ENCODE measurements at places on chromosomes 12 and 14.

- DNase-seq: peak; percentile 2
These were observed 90.7 kb downstream of the PPFIA2 start for GRCh38 chr12:81668475-81668874.

- no peak for DNase-seq
These were observed 939.0 kb upstream of the ATXN7L3B start for GRCh38 chr12:73598626-73599025.

GRCh38 chr14:71163842-71164629 is 256.8 kb downstream of the PCNX1 start:
- DNase-seq: no peak

DNA sequence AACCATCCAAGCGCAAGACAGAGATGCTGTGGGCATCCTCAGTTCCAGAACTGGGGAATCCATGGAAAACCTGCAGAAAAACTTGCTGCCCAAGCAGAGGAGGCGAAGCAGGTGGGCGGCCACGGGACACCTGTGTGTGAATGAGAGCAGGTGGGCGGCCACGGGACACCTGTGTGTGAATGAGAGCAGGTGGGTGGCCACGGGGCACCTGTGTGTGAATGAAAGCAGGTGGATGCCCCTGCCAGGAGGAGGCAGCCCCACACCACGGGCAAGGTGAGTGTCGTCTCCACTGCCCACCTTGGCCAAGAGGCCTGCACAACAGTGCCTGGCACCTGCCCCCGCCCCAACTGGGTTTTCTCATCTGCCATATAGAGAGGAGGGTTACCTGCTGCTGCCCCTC is 59.2 kb downstream of the GSC start:
- no peak for DNase-seq

DNA sequence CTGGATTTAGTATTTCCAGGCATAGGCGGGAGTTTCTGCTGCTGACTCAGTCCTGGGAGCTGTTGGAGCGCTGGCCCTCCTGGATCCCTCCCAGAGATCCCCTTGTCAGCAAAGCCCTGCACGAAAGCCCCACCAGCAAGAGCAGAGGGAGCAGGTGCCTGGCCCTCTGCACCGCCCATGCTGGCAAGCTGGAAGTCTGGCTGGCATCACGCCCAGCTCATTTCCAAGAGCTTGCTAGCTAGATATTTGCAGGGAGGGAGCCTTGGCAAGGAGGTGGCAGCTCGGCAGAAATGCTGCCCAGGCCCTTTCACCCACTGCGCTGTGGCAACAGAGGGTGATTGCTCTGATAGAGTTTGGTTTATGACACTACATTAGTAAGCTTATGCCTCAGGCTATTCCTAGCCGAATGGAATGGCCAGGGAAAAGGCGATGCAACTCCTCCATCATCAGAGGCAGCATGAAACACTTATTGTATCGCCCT is 193.9 kb downstream of the EMP1 start:
- no peak for DNase-seq
